T-cell (primary cell): ENCODE measurements at places on chromosomes 5 and 9.

- no peak for DNase-seq
Observed at GRCh38 chr5:135450336-135450735, 1.8 kb downstream of the TIFAB start.

DNA sequence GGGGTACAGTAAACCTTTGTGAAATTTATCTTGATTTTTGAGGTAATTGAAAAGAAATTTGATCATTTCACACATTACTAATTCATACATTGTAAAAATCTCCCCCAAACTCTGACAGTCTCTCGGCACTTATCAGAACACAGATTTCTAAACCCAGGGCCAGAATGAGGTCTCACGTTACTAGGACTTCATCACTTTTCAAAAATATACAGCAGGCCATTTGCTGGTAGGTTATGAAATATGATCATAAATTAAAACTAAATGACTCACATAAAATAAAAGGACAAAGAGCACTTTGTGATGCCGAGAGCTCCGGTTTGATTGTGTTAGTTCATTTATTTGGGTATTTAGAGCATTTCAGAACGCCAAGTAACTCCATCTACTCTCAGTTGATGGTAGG, 17.0 kb downstream of the MSX2 start:
- no peak for DNase-seq

DNA sequence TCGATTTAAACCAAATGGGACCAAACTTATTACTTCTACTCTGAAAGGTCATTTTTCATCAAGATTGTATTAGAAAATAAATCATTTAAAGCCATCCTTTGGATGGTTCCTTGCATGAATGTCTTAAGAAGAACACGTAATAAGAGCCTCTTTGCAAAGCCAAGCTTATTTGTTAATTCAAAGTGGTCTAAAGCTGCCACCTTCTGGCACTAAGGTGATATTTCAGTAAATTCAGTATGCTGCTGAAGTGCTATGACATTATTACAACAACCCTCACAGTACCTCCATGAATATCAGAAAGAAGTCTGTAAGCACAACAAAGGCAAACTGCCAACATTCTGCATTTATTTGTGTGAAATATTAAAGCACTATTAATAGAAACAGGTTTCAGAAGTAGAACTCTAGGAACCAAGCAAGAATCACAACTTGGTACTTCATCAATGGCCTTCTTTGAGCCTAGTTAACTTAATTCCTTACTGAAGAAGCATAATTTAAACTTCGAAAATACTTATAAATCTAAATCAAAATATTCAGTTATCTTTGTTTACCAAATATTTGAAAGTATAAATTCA, 53.1 kb upstream of the TYRP1 start:
- DNase-seq: no peak

DNA sequence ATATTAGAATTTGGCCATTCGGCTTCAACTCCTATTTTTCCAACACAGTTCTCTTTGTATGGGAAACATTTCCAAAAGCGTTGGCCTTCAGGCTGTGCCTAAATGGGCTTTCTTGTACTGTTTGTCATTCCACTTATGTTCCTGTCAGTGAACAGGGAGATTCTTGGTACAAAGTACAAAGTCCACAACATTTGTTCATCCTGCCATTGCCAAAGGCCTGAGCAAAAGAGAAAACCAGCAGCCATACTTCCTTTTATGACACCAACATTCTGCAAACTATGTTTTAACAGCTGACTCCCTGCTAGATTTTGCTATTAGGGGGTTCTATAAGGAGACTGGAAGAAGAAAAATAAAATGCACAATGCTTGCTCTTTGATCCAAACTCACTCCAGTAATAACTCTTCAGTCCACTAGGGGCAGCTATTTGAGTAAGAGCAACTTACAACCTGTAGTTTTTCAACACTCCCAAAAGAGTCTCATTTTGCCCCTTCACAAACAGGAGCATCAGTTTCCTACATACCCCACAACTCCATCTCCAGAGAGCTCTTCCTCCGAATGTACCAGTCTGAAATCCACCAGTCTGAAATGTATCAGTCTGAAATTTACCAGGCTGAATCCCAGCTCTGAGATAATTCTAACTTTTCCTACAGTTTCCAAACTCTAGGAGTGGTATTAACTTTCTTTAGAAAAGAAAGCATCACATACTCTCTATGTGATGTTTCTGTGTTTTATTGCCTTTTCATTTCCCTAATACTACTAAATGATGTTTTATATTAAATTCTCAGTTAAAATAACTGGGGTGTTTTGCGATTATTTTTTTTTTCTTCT, 693.8 kb downstream of the DNAH5 start:
- no peak for DNase-seq

- DNase-seq: no peak
Observed at GRCh38 chr5:82330530-82331270, 52.5 kb upstream of the RPS23 start.

DNA sequence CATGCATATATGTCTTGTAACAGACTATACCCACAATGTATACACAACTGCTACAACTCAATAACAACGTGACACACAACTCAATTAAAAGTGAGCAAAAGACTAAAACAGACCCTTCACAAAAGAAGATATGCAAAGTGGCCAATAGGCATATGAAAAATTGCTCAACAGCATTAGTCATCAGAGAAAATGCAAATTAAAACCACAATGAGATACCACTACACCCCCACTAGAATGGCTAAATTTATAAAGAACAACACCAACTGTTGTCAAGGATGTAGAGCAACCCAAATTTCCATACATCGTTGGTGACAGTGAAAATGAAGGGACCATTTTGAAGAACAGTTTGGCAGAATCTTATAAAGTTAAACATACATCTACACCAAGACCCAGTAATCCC, 38.9 kb downstream of the GABRB2 start:
- DNase-seq: no peak

- DNase-seq: no peak
Observed at GRCh38 chr5:34712565-34712964, 56.4 kb downstream of the RAI14 start.

- DNase-seq: no peak
Observed at GRCh38 chr9:83544002-83544698, 5.9 kb upstream of the FRMD3 start.

DNA sequence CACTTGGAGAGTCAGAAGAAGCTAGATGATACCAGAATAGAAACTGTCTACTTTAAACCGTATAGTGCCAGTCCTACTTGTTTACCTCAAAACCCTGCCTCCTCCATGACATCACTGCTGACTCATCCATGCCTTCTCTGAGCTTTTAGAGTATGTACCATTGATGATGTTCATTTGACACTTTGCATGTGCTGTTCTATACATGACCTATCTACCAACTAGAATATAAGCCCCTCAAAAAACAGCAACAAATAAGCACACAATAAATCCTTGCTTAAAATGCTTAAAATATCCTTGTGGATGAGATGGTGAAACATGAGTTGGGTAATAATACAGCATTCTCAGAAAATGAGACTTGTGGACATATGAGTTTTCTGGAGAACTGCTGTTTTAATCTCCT, 2.6 kb downstream of the CTNNAL1 start:
- DNase-seq: peak; percentile 33

GRCh38 chr9:84978661-84979060, 309.1 kb downstream of the NTRK2 start:
- DNase-seq: no peak

DNA sequence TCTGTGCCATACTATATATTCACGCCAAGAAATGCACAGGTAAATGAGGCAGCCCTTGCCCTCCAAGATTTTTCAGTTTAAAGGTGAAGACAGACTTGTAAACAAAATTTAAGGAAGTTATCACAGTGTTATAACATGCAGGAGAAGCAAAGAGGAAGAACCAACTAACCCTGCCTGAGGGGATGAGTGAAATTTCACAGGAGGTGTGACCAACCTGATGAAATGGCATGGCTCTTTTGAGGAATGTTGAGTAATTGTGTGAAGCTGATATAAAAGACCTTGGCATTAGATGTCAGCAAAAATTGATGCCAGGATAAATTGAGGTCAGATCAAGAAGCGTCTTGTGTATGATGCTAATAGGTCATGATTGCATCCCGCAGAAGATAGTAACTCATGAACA, 86.5 kb downstream of the HCN1 start:
- no peak for DNase-seq

GRCh38 chr5:159671886-159672285, 244.4 kb upstream of the ADRA1B start:
- no peak for DNase-seq

DNA sequence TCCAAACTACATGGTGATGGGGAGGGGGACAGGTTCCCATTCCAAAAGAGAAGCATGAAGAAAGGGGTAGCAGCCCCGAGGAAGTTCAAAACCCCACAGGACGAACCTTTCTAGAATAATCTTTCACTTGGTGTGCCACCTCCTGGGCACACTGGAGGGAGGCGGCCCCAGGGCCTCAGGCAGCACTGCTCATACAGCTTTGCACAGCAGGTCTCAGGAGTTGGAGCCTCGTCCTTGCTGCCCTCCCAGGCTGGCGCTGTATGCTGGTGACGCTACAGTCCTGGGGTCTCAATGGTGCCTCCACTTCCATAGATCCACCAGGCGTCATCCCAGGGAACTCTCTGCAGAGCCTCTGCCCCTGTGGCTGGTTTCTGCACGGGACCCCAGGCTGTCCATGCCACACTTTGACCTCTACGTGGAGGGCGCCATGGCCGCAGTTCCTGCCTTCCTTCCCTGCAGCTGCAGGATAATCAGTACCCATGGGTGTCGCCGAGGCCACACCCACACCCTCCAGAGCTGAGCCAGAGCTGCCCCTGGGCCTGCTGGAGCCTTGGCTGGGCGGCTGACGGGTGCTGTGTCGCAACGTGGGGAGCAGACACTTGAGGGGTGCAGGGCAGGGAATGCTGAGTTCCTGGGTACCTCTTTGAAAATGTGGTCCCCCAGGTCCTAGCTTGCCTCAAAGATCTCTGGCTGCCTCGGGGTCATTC, 95.3 kb downstream of the COL5A1 start:
- DNase-seq: no peak

- no peak for DNase-seq
Observed at GRCh38 chr9:132243156-132244074, 81.6 kb downstream of the NTNG2 start.

GRCh38 chr5:59767211-59767605, 126.3 kb downstream of the PDE4D start:
- no peak for DNase-seq

GRCh38 chr5:75660678-75661465, 49.6 kb downstream of the ANKDD1B start:
- no peak for DNase-seq

DNA sequence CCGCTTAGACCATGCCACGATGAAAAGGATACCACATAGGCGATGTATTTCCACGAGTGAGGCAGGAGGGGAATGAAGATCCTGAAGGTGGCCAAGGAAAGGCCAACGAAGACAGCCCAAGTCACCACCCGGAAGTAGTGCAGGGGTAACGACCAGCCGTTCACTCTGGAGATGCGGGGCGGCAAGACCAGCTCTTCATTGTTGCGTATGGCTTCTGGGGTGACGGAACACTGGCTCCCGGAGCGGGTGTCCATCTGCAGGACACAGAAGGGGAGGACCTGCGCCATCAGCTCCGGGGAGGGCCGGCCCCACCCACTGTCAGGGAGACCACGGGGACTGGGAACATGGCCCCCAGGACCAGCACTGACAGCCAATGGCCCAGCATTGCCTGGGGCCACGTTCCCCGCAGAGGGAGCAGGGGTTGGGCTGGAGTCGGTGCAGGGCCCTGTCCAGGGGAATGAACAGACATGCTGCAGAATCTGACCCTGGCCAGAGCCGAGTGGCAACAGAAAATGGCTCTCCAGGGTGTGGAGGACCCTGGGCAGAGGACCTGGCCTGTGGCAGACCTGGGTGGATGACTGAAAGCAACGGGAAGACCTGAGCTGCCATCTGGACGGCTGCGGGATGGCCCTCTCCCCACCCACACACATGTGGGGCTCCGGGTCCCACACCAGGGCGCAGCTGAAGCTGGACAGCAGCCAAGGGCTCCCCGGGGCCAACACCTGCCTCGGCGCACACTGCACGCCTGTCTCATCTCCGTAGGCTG, 17.7 kb downstream of the ZDHHC11B start:
- no peak for DNase-seq

GRCh38 chr5:150624334-150625163, 15.9 kb upstream of the SYNPO start:
- DNase-seq: peak; percentile 34

GRCh38 chr9:105245029-105245890, 809 bp downstream of the SLC44A1 start:
- DNase-seq: peak; percentile 34

GRCh38 chr9:20683351-20684034, 566 bp upstream of the FOCAD start:
- DNase-seq: peak; percentile 37

DNA sequence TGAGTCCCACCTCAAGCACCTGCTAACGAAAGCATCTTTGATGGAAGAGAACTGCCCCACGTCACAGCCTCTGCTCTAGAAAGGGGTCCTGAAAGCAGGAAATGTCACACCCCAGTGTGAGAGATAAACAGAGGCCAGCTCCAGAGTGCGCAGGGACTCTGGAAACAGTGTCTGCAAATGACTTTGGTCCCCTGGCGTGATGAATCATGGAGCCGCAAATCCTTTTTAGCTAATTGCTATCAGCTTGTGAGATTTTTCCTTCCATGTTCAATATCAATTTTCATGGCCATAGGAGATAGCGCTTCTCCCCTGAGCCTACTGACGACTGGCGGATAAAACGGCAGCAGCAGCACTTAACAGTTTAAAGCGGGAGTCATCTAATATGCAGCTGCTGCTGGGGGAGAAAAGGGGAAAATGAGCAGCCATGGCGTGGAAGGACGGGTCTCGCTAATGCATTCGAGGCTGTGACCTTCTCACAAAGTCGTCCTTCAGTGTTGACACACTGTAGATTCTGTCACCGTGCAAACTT, 209.6 kb upstream of the IRX1 start:
- no peak for DNase-seq

- DNase-seq: no peak
Observed at GRCh38 chr5:168299372-168299771, 7.9 kb downstream of the WWC1 start.

GRCh38 chr5:131230406-131230805, 33.4 kb upstream of the CDC42SE2 start:
- DNase-seq: no peak

GRCh38 chr9:94772639-94773303, 46.3 kb downstream of the AOPEP start:
- no peak for DNase-seq

DNA sequence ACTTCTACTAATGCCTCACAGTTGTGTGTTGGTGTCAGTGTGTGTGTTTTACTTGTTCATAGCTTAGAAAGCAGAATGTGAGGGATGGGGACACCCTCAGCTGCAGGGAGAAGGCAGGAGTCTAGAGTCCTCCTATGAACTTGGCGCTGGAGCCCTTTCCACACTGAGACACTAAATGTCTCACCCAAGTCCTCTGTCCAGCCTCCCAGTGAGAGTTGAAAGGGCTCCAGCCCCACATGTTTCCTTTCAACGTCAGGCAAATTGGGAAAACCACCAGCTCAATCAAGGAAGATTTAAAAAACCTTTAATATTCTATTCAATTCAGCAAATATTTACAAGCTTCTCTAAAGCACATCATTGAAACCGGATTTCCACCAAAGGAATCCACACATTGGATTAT, 167.6 kb upstream of the MSX2 start:
- no peak for DNase-seq
